ENCODE measurements at places on chromosomes 13 and 19.

DNA sequence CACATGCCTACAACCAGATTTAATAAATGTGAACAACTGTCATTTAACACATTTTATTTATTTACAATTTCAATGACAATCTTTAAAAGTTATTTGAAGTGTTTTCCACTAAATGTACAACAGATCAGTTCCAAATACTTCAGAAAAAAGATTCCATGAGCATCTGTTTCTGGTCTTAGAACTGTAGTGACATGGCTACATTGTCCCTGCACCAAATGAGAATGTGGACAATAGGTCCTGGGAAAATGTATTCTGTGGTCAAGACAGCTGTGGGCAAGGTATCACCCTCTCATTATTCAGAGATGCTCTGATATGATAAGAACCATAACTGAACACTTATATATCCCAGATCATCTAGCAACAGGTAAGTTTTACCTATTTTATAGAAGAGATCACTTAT is 43.7 kb downstream of the ELF1 start:
- DNase-seq = no peak

DNA sequence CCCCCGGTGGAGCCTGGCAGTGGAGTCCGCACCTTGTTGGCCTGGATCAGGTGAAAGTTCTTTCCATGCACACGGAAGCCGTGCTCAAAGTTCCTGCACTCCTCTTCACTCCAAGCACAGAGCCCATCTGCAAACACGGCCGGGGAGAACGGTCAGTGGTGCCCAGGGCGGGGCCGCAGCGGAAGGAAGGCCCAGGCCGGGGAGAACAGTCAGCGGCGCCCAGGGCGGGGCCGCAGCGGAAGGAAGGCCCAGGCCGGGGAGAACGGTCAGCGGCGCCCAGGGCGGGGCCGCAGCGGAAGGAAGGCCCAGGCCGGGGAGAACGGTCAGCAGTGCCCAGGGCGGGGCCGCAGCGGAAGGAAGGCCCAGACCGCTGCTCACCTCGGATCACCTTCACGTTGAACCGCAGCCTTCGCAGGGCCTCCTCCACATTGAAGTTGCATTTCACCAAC is 20.6 kb upstream of the PLPP2 start:
- DNase-seq = no peak

- no peak for DNase-seq
These were observed 48.8 kb downstream of the BICRA start for GRCh38 chr19:47657719-47658118.

- DNase-seq = no peak
These were observed 21.5 kb downstream of the AKT2 start for GRCh38 chr19:40263440-40264313.

DNA sequence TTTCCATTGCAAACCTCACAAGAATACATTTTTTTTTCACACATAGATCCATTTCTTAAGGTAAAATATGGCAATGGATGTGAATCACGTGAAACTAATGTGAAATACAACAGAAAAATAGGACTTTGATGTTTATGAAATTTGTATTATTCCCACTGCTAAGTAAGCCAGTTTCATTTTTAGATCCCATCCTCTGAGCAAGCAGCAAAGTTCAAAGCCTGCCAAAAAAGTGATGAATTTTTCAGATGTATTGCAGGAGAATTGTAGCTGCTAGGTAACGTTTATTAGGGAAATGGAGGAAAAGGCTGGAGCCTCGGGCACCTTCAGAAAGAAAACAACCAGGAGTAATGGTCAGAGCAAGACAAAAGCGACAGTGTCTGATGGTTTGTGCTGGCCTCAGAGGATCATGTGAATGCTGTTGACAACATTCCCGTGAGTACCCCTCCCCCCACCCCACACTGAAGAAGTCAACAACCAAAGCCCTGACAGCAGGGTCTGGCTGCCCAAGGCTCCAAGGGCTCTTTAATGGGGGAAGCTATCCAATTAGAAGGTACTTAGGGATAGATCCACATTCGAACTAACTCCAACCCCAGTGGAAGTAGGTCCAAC is 95.5 kb downstream of the OXGR1 start:
- DNase-seq = no peak

DNA sequence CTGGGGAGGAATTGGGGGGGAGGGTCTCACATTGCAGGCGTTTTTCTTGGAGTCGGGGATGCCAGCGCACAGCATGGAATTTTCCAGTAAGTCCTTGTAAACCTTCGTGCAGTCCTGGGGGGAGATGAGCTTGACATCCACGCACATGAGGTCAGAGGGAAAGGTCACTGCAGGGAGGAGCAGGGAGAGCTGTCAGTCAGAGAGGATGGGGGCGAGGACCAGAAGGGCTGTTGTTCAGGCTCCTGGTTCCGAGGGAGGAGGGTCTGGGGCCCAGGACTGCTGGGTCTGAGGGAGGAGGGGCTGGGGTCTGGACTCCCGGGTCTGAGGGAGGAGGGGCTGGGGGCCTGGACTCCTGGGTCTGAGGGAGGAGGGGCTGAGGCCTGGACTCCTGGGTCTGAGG is 4.0 kb downstream of the KLK7 start:
- no peak for DNase-seq

DNA sequence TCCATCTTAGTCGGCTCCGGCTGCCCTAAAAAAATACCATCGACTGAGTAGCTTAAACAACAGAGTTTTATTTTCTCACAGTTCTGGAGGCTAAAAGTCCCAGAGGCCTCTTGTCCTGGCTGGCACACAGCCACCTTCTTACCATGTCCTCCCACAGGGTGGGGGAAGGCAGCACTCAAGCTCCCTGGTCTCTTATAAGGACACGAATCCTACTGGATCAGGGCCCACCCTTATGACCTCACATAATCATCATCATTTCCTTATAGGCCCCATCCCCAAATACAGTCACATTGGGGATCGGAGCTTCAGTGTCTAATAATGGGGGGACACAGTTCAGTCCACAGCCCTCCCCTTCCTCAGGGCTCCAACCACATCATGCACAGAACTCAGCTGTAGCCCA is 2.6 kb upstream of the TUBA3C start:
- no peak for DNase-seq

GRCh38 chr13:107961849-107962608 is 253.3 kb downstream of the LIG4 start:
- no peak for DNase-seq

DNA sequence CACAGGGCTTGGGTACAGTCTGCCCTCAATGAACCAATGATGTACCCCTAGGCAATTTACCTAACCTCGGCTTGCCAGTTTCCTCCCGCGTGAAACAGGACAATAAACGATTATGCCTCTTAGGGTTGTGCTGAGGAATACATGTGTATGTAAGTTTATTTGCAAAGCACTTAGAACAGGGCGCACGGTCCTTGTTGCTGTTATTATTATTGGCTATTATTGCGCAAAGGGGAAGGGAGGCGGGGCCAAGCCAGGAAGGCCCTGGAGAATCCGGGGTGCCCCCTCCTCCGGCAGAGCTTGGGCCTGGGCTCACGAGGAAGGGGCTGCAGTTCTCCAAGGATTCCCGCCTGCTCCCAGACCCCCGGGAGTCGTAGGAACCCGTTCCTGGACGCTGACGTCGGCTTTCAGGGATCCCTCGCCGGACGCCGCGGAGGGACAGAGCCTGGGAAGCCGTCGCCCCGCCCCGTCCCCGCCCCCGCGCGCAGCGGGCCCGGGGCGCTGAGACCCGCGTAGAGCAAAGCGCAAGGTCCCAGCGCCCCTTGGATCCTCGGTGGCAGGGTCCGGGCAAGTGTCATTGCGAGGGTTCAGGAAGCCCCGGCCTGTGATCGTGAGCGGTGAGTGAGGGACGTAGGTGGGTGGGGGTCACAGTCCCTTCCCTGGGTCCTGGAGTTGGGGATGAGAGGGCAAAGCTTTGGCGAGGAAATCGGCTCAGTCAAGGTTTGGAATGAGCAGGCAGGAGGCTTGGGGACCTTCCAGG is at the start of gene TMEM91:
Gene TMEM91 (plus strand): TSS at position 293 of the 757 bp plus-strand sequence. CDS start 1,777 bp downstream, outside the sequence.
- no peak for DNase-seq

GRCh38 chr13:21538753-21539152 is 65.2 kb downstream of the MICU2 start:
- DNase-seq = no peak

DNA sequence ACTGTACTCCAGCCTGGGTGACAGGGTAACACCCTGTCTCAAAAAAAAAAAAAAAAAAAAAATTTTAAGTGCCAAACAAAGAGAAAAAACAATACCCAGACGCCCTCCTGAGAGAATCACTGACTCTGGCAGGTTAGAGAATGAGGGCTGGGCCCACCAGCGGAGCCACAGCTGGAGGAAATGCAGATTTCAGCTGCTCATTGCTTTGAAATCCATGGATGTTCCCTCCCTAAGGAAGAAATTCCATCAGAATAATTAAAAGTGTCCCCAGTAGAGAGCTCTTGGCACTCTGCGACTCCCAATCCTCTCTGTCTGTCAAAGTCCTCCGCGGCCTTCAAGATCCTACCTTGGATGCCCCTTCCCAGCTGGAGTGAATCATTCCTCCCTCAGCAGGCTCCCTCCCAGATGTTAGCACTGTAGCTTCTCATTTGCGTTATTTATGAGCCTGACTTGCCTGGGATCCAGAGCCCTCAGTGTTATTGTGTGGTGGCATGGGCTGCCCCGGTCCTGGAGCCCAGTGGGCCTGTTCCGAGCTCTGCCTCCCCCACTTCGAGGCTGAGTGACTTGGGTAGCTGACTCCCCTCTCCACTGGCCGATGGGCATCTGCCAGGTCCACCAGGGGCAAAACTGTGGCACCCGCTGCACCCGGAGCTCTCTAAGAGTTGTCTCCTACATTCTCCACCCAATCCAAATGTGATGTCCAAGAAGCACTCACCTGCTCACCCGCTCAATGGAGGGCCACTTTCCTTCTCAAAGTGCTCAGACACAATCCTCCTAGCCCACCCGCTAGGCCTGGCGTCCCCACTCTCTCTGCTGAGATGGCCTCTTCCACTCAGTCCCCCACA is 47.0 kb downstream of the SERP2 start:
- DNase-seq = no peak

DNA sequence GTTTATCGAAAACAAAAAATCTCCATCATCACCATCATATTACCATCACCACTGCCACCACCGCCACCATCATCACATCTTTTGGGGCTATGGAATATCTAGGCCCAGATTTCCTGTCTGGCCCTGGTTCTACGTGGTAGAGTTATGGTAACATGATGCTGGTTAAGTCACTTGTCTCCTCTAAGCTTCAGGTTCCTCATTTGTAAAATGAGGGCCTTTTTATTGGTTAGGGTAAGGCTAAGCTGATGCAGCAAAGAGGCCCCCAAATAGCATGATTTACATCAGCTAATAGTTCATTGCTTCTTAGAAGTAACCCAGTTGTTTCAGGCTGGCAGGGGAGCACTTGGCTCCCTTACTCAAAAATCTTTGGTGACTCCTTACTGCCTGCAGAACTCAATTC is 37.9 kb downstream of the PCDH8 start:
- DNase-seq = no peak

GRCh38 chr19:16684216-16684615 is 23.3 kb downstream of the TMEM38A start:
- no peak for DNase-seq

GRCh38 chr13:39804332-39805210 is 149.1 kb downstream of the COG6 start:
- DNase-seq = no peak

- DNase-seq = no peak
These were observed at the start of gene ZNF536 for GRCh38 chr19:30371960-30372824. Gene ZNF536, plus strand, starts transcription at chr19:30372384. Its CDS starts 71,179 bp downstream, at chr19:30443563.

Data from CD4-positive, alpha-beta T cell (primary cell).